Nephron progenitor cell (in vitro differentiated cells): ENCODE measurements at places on chromosomes 1 and 21.

DNA sequence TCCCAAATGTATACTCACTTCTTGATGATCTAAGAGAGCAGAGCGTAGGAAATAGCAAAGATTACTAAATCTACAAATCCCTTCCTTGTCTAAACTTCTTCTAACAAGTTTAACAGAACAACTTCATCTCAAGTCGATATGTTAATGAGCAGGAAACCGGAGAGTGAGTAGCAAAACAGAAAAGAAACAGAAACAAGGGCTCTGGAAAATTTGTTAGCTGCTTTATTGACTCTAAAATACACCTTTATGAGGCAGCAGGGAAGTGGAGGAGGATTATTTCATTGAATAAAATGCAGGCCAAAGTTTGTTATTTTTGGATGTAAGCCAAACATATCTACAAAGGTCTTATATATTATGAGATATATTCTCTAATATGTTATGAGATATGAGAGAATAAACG lies 192.4 kb downstream of the LRRIQ3 start:
- DNase-seq = no peak

DNA sequence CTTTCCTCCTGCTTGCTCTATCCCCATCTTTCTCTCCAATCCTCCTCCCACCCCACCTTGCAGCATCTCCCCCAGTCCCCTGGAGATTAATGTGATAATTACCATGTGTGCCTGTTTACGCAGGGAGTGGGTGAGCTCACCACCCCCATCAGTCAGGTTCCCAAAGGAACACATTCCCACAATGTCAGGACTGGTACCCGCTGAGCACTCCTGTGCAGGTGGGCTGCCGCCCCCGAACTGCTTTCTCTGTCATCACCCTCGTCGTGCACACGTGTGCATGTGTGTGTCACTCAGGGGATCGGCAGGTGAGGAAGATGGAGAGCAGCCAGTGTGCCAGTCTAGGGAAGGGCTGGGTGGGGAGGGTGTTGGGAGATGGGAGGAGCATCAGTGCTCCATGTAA lies 163.4 kb downstream of the CACNA1E start:
- DNase-seq = no peak

DNA sequence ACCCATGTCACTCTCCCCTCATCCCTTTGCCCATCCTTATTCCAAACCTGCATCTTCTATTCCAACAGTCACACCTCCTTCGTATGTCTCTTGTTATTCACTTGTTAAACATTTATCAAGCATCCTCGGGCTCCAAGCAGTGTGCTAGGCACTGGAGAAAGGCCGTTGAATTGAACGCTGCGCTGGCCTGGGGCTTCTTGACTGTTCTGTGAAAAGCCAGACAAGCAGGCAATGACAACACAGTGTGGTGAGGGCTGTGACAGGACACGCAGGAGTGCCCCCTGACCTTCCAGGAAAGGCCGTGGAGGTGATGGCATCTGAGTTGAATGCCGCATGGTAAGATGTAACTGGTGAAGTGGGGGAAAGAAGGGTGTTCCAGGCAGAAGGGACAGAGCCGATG lies 19.2 kb downstream of the ETV3 start:
- DNase-seq = no peak

DNA sequence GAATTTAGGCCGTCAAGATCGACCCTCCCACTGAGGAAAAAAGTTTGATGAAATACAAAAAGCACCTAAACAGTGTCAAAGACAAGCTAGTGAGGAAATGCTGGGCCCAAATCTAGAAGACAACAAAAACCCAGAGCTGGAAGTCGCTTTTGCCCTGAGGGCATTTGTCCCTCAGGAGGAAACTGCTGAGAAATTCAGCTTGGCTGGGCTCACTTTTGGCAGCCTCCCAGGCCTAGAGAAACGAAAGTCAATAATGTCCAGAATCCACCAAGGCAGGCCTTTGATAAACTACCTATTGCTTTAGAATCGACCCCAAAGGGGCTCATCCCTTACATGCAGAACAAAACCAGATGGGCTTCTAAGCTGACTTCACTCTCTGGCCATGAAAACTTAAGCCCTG lies 38.9 kb downstream of the SYT2 start:
- DNase-seq = no peak

DNA sequence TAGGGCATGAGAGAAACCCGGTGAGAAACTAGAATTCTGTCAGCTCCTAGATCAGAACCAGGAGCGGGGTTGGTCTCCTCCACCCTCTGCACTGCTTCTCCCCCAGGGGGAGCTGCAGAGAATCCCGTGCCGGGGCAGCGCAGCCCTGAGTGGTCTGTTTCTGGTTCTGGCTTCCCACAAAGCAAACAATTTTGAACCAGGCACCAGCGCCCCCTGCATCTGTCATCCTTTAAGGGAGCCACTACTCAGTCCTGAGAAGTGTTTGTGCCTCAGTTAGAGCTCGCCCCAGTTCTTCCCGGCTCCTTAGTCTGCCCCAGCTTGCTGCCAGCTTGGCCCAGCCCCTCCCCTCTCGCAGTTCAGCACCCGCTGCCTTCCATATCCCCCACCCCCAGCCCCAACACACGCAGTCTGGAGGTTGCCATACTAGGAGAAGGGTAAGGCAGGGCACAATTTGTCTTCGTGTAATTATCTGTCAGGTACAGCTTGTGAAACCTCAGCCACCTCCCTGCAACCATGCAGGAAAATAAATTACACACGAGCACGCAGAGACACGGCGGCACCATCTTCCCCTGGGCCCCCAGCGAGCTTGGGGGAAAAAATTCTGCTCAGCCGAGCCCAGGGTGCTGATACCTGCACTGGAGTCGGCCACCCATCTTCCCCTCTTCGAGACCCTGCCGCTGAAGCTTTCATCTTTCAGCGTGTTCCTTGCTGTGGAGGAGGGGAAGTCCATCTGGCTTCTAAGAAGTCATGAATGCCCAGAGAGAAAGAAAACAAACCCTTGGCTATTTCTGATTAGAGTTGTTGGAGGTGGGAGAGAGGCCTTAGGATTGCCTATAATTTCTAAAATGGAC lies 62.6 kb upstream of the CD1D start:
- peak; percentile 75 for DNase-seq

GRCh38 chr1:196440711-196441110 lies 167.5 kb downstream of the KCNT2 start:
- no peak for DNase-seq

- DNase-seq = no peak
Observed at GRCh38 chr1:79190074-79190473, 183.5 kb upstream of the ADGRL4 start.

GRCh38 chr21:27101523-27101922 lies 134.6 kb upstream of the ADAMTS5 start:
- no peak for DNase-seq

DNA sequence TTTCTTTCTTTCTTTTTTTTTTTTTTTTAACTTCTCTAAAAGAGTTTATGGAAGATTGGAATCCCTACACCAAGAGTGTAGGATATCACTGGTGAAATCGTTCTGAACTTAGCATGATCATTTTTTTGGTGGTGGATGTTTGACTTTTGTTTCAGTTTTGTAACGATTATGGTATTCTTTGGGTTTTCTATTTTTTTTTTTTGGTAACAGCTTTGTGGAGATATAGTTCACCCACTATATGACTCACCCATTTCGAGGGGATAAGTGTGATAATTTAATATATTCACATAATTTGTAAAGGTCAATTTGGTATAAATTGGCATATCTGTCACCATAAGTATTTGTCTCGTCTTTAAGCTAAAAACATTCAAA lies 29.2 kb downstream of the AGPAT3 start:
- DNase-seq = no peak

DNA sequence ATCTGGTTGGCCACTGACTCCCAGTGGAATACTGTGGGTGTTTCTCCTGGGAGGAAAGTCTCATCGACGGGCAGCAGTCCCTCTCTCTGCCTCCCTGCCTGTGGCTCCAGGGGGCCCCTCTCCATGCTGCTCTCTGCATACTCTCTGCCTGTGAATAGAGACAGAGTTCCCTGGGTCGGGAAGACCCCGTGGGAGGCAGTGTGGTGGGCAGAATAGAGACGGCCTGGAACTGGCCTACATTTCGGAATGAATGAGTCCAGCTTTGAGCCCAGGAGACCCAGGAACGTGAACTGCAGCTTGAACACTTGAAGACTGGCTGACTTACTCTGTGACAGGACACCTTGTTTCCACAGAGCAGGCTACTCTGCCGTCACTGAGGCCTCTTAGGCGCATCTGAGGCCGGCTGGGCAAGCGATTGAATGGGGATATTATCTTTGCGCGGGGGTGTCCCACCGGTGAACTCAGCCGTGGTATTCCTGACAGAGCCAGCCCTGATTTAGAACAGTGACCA lies 64.0 kb downstream of the KIF21B start:
- DNase-seq = peak; percentile 42

DNA sequence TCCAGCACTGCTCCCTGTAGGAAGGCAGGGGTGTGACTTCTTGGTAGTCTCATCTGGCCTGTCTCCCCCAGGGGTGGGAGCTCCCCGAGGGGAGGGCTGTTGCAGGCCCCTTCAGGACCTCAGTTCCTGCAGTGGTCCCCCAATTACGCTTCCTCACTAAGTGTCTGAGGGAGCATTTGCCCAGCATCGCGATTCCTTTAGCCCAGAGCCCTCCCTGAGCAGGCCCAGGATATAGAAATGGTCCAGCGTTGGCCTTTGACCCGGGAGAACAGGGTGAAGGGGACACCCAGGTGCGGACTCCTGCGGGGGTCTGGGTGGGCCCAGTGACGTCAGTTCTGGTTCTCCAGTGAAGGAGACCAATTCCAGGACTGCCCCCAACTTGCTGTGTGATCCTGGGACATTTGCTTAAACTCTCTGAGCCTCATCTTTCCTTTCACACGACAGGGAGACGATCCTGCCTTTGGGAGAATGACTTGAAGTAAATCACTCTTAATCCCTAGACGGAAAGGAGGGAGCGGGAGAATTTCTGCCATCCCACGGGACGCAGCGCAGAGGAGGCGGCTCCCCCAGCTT lies 32.6 kb upstream of the BTG2 start:
- DNase-seq = no peak

DNA sequence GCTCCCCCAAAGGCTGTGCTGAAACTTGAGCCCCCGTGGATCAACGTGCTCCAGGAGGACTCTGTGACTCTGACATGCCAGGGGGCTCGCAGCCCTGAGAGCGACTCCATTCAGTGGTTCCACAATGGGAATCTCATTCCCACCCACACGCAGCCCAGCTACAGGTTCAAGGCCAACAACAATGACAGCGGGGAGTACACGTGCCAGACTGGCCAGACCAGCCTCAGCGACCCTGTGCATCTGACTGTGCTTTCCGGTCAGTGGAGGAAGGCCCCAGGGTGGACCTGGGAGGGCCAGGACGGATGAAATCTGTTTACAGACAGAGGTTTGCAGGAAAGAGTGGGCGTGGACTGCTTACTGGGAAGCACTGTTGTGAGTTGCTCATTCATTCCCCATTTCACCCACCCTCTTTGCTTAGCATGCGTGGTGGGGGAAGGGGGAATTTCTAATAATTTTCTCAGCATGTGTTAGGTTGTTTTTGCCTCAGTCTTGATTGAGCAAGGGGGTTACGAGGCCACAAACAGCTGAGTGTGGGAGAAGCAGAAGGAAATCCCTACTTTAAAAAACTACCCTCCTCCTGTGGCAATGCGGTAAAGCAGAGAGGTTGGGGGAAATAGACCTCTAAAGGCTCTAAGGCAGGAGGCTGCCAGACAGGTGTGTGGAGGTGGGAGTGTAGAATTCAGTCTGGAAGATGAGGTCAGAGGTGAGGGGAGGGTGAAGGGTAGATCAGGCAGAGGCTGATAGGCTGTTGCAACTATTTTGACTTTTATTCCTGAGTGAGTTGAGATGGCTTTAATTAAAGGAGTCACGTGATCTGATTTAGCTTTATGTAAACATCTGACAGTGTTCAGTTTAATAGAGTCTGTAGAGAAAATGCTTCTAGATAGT lies 1.3 kb downstream of the FCGR2A start:
- DNase-seq = no peak

DNA sequence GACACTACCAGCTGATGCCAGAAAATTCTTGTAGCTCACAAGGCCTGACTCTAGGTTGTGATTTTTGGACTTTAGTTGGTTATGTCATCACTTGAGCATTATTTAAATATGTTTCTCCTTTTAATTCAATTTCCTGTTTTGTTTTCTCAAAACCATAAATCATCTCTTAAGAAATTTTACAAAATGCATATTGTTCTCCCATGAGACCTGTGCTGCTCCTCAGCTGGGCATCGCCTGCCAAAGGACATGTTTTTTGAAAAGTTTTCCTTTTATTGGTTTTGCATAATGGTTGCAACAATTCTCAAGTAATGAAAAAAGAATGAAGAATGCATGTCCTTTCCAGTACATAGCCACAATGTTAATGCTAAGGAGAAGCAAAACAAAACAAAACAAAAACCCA lies 204.7 kb upstream of the LYPLAL1 start:
- DNase-seq = no peak

GRCh38 chr1:160952129-160952510 lies 2.5 kb downstream of the ITLN2 start:
- DNase-seq = no peak

GRCh38 chr1:21891621-21892479 lies 45.3 kb downstream of the HSPG2 start:
- DNase-seq = no peak

- DNase-seq = no peak
Observed at GRCh38 chr1:28719332-28719619, 17.5 kb upstream of the YTHDF2 start.

GRCh38 chr1:186662752-186663151 lies 17.5 kb downstream of the PTGS2 start:
- DNase-seq = no peak

DNA sequence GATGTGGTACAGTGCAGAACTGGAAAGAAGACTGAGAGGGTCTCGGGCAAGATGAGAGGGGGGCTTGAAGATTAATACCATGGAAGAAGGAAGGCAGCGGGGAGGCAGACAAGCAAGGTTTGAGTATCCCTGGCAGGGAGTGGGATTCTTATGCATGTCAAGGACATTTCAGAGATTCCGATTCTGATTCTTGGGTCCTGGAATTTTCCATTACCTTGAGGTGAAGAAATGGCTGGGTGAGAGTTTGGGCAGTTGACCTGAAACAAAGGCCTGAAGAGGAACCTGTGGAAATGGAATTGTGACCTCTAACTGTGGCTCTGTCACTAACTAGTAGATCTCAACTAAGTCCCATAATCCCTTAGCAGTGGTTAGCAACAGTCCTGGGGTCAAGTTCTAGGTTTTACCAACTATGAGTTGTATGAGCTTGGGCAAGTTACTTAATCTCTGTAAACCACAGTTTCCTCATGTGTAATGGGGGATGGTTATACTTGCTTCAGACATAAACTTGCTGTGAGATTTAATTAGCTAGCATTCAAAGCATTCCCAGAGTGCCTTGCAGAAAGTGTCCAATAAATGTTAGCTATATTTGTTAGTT lies 8.6 kb upstream of the ACTN2 start:
- DNase-seq = no peak
